Nucleus accumbens (tissue), 56 donors: ENCODE measurements at places on chromosomes 12 and 14.

GRCh38 chr14:44149597-44149996 is 357.5 kb downstream of the FSCB start:
- no peak for DNase-seq

- no peak for DNase-seq
Observed at GRCh38 chr12:113266106-113266895, 45.0 kb downstream of the TPCN1 start.

- DNase-seq, result no peak
Observed at GRCh38 chr14:77474479-77475177, 16.7 kb downstream of the AHSA1 start.

DNA sequence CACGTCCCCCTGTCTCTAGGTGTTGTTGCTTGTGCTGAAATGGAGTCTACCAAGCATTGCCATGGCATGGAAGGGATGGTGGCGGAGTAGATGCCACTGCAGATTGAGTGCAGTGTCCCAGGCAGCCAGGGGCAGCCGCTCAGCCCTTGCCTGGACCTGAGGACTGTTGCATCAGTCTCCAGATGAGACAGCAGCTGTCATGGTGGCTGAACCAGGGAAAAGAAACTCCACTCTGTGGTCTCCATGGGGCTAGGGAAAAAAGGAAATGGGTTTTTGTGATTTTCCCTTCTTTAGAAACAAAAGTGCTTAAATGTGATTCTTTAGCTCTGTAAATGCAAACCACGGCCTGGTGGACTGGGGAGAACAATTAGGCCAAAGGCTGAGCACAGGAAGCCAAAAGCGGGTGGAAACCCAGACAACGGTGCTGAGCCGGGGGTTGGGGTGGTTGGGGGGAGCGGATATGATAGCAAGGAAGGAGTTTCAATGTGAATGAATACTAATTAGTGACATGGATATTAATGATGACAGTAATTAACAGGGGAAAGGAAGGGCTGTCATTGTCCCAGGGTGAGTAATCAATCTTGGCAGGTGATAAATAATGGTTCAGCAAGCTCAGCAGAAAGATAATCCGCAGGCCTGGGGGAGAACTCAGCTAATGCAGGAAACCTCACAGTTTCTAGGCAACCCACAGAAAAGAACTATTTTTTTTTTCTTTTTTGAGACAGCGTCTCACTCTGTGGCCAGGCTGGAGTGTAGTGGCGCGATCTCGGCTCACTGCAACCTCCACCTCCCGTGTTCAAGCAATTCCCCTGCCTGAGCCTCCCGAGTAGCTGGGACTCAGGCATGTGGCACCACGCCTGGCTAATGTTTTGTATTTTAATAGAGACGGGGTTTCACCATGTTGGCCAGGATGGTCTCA is 442.6 kb downstream of the DPF3 start:
- DNase-seq, result peak; percentile 21

- no peak for DNase-seq
Observed at GRCh38 chr12:76220980-76221379, 127.2 kb downstream of the BBS10 start.

DNA sequence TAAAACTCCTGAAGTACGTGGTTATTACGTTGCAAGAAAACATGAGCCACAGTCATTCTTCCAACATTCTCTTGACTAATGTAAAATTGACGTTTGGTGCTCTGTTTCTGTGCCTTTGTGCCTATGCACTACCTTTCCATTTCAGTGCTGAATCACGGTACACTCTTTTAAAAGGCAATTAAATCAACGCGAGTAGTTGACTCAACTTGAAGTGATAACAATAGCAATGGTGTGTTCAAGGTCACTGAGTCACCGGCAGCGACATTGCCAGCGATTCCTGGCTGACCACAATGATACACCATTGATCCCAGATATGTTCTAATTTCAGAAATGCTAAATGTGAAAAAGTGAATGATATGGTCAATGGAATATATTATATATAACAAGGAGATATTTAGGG is 17.8 kb downstream of the AK7 start:
- DNase-seq, result no peak

DNA sequence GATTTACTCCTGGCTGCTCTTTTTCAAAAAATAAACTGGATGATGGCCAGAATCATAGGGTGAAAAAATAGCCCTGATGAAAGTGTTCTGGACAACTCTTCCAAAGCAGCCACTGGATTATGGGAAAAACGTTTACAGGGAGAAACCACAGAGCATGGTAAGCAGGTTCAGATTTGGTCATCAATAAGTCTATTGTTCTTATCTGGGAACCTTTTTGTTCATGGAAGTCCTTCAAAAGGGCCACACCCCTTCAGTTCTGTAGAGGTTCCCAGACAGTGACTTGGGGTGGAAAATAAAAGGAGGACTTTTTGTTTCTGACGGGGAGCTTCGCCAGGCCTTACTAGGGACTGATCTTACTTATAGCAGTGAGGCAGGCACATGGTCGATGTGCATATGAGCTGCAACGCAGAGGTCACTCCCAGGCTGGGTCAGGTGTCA is 117.4 kb upstream of the SLC38A2 start:
- DNase-seq, result no peak

DNA sequence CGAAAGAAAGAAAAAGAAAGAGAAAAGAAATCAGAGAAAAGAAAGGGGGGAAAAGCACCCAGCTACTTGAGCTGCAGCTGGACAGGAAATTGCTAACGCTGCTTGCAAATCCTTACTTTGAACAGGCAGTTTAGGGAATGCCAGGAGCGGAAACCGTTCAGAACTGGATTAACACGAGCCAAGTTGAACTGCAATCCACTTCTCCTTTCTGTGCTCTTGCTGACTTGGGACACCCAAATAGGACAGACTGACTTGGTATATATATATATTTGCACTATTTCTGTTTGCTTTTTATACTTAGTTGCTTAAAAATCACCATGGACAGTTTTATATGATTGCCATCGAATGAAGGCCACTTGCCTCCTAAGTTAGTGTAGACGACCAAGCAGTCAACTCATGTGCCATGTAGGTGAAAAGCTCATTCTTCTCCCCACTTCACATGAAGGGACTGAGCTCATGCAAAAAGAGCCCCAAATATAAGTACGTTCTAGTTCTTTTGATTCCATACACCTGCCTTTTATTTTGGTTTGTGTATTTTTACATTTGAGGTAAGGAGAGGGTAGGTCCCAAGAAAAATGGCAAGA is 5.5 kb downstream of the DUSP6 start:
- DNase-seq, result no peak
